Mesothelial cell of epicardium (in vitro differentiated cells): ENCODE measurements at places on chromosomes 11 and 22.

DNA sequence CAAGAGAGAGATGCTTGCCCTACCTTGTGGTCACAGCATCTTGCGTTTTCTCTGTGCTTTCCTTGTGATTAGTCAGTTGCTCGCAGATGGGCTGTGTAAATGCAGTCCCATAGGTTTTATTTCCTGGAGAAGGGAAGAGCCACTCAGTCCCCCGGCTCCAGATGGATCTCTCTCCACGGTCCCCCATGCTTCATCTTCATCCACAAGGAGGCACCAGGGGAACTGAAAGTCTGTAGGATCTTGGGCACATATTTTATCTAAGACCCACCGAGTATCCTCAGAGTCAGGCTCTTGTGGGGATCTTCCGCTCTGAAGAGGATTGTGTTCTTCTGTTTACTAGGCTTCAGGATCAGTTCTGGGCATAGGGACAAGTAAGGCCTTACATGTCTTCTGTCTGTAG, 66.8 kb upstream of the E2F8 start:
- no peaks in the 10 kb centered on the region for H3K36me3 ChIP-seq
- H3K4me3 ChIP-seq = no peak overlapping the region
- H3K4me1 ChIP-seq = peaks cover 4% of the 10 kb centered on the region
- H3K27ac ChIP-seq = no peak overlapping the region

DNA sequence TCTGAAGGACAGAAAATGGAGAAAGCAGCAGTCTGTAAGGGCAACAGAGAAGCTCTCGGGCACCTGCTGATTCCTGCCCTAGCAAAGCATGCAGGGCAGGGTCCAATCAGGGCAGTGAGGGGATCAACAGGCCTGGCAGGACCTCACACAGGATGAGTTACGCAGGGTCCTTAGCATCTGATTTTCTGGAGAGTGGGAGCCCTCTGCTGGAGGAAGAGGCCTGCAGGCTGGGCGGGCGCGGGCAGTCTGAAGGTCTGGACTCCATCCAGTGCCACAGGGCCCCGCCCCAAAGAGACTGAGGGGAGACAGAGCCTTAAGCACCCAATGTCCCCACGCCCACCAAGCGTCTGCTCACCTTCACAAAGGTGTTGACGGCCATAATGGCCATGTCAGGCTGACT, 28.9 kb downstream of the AP1B1 start:
- peaks cover 12% of the 10 kb centered on the region for H3K36me3 ChIP-seq
- no peak overlapping the region for H3K27ac ChIP-seq
- H3K4me1 ChIP-seq = no peaks in the 10 kb centered on the region

DNA sequence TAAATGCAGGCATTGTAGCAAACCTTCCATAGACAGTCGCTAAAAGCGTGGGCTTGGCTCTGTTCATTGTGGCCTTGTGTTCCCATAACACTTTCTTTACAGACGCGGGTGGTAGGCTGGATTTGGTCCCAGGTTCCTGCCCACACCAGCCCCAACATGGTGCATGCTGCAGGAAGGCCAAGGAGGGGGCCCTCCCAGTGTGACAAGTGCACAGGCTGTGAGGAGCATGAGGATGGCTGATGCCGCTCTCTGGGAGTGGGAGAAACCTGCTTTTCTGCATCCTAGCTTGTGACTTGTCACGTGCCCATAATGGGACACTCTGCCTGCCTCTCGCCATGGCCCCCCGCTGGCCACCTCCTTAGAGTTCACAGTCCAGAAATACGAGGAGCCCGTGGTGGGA, 161.8 kb upstream of the B3GAT1 start:
- H3K36me3 ChIP-seq = no peaks in the 10 kb centered on the region
- H3K4me3 ChIP-seq = no peak overlapping the region
- peaks cover 2% of the 10 kb centered on the region for H3K27me3 ChIP-seq

DNA sequence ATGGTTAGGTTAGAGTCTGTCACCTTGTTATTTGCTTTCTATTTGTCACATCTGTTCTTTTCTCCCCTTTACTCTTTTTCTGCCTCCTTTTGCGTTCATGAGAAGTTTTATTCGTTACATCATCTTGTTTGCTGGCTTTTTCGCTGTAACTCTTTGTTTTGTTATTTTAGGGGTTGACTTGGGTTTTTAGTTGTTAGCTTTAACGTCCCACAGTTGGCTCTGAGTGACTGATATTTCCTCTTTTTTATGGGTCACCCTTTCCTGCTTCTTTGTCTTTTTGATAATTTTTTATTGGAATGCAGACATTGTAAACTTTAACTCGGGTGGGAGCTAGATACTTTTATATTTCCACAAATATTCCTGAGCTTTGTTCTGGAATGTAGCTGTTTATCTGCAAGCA, 13.3 kb upstream of the TNNT3 start:
- H3K4me1 ChIP-seq = peaks cover 46% of the 10 kb centered on the region
- H3K27me3 ChIP-seq = no peaks in the 10 kb centered on the region
- H3K36me3 ChIP-seq = no peaks in the 10 kb centered on the region
- no peak overlapping the region for H3K4me3 ChIP-seq
- DNase-seq = no peak

GRCh38 chr22:36022162-36022561, 6.5 kb downstream of the RBFOX2 start:
- peaks cover 6% of the 10 kb centered on the region for H3K36me3 ChIP-seq
- H3K4me3 ChIP-seq = peak overlapping the region; percentile 10
- peak overlapping the region; percentile 88 for H3K27ac ChIP-seq
- no peaks in the 10 kb centered on the region for H3K27me3 ChIP-seq
- DNase-seq = no peak

DNA sequence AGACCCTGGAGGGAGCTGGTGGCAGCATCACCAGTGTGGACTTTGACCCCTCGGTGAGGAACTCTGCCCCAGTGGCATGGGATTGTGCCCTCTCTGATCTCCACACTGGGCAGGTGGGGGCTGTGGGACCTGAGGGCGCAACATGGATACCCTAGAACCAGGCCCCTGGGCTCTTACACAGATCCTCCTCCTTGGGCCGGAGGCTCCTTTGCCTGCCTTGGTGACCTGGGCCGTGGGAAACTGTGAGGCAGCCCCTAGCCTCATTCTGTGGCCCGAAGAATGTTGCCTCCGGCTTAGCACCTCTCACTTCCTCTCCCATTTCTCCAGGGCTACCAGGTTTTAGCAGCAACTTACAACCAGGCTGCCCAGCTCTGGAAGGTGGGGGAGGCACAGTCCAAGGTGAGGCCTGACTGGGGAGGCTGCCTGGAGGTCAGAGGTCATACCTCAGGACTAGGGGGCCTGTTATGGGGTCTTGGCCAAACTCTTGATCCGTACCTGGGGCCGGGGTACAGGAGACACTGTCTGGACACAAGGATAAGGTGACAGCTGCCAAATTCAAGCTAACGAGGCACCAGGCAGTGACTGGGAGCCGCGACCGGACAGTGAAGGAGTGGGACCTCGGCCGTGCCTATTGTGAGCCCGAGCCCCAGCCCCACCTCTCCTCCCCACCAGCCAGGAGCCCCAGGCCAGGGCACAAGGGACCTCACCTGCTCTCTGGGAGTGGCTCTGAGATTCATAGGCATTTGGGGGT, 12.2 kb downstream of the ATG16L2 start:
- no peaks in the 10 kb centered on the region for H3K27me3 ChIP-seq
- no peaks in the 10 kb centered on the region for H3K36me3 ChIP-seq
- no peak overlapping the region for H3K27ac ChIP-seq
- no peak for DNase-seq
- H3K4me3 ChIP-seq = no peak overlapping the region

DNA sequence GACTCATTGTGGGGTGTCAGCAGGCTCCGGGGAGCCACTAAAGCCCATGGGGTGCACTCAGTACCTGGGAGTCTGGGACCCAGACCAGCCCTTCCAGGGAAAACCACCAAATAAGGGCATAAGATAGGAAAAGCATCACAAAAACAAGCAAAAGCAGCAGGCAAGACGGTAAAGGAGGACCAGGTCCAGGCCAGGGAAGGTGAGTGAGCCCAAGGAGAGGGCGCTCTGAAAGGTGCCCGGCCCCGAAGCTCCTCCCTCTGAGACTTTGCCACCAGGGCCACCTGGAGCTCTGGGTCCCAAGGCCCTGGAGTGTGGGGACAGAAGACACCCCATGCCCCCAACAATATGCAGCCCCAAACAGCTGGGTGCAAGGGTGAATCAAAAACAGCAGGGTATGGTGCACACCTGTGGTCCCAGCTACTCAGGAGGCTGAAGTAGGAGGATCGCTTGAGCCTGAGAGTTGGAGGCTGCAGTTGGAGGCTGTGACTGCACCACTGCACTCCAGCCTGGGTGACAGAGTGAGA, 5.2 kb upstream of the IL17REL start:
- peaks cover 3% of the 10 kb centered on the region for H3K4me1 ChIP-seq
- H3K27me3 ChIP-seq = peaks cover 46% of the 10 kb centered on the region
- no peaks in the 10 kb centered on the region for H3K36me3 ChIP-seq

- peaks cover 2% of the 10 kb centered on the region for H3K27me3 ChIP-seq
- peaks cover 2% of the 10 kb centered on the region for H3K36me3 ChIP-seq
- peak overlapping the region; percentile 60 for H3K27ac ChIP-seq
- H3K4me1 ChIP-seq = peaks cover 8% of the 10 kb centered on the region
- no peak overlapping the region for H3K4me3 ChIP-seq
Observed at GRCh38 chr11:8610532-8611116, 16.6 kb upstream of the STK33 start.

- DNase-seq = peak; percentile 78
- H3K27me3 ChIP-seq = peaks cover 87% of the 10 kb centered on the region
- no peaks in the 10 kb centered on the region for H3K36me3 ChIP-seq
- no peak overlapping the region for H3K4me3 ChIP-seq
Observed at GRCh38 chr11:64713016-64713707, 9.8 kb downstream of the NRXN2 start.

DNA sequence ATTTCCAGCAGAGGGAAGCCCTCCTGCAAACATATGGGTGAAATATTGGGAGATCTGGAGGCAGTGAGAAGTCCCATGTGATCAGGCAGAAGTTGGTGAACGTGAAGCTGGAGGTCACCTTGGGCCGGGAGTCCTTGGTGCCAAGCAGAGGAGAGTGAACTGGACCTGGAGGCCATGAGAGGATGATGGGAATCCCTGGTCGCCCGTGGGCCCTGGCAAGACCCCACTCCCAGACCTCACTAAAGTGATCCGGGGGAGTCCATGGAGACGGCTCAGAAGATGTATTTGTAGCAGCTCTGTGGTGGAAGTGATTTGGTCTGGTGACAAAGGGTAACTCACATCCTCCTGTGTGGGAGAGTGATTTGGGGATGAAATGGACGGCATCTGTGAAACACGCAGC, 71.0 kb downstream of the ARHGAP8 start:
- H3K36me3 ChIP-seq = peaks cover 50% of the 10 kb centered on the region
- no peak for DNase-seq
- no peaks in the 10 kb centered on the region for H3K4me1 ChIP-seq

- H3K27ac ChIP-seq = peak overlapping the region; percentile 64
- peaks cover 56% of the 10 kb centered on the region for H3K4me1 ChIP-seq
- peak; percentile 12 for DNase-seq
- H3K4me3 ChIP-seq = no peak overlapping the region
- no peaks in the 10 kb centered on the region for H3K27me3 ChIP-seq
- H3K36me3 ChIP-seq = no peaks in the 10 kb centered on the region
Observed at GRCh38 chr11:2804701-2805387, 80.7 kb downstream of the CDKN1C start.

GRCh38 chr22:25903294-25903693, 161.3 kb downstream of the MYO18B start:
- H3K27ac ChIP-seq = no peak overlapping the region
- no peak for DNase-seq
- H3K4me3 ChIP-seq = no peak overlapping the region
- peaks cover 46% of the 10 kb centered on the region for H3K27me3 ChIP-seq
- no peaks in the 10 kb centered on the region for H3K36me3 ChIP-seq

- H3K36me3 ChIP-seq = no peaks in the 10 kb centered on the region
- no peak for DNase-seq
- H3K4me1 ChIP-seq = peaks cover 9% of the 10 kb centered on the region
- no peak overlapping the region for H3K4me3 ChIP-seq
- no peak overlapping the region for H3K27ac ChIP-seq
Observed at GRCh38 chr11:113477321-113477720, 2.1 kb upstream of the DRD2 start.

- peaks cover 8% of the 10 kb centered on the region for H3K27me3 ChIP-seq
- H3K36me3 ChIP-seq = no peaks in the 10 kb centered on the region
- H3K27ac ChIP-seq = no peak overlapping the region
- no peak for DNase-seq
- peaks cover 5% of the 10 kb centered on the region for H3K4me1 ChIP-seq
Observed at GRCh38 chr11:35305670-35306382, 113.5 kb downstream of the SLC1A2 start.

DNA sequence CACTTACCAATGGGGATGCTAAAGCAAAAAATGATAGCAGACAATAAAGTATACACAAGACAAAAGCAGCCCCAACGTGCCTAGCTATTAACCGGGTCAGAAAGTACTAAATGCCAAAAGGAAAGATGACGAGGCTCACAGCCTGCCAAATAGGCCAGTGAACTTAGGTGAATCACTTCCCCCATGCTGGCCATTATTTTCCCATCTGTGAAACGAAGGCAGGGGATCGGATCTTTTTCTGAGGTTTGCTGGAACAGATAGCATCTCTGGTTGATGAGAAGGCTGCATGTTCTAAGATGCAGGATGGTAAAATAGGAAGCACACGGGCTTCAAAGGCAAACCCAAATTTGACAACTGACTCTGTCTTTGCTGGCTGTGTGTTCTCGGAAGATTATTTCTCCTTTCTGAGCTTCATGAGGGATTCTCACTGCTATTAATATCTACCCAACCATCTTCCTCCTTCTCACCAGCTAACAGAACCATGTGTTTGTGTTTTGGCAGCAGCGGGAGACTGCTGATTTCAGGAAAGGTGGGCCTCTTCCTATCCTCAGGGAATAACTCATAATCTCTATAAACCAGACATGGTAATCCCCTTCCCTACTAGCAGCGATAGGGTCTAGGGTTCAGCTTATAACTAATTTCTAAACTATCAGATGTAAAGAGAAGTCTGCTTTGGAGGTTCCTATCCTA, 390.7 kb downstream of the LARGE1 start:
- H3K4me3 ChIP-seq = no peak overlapping the region
- no peaks in the 10 kb centered on the region for H3K27me3 ChIP-seq
- no peak for DNase-seq

DNA sequence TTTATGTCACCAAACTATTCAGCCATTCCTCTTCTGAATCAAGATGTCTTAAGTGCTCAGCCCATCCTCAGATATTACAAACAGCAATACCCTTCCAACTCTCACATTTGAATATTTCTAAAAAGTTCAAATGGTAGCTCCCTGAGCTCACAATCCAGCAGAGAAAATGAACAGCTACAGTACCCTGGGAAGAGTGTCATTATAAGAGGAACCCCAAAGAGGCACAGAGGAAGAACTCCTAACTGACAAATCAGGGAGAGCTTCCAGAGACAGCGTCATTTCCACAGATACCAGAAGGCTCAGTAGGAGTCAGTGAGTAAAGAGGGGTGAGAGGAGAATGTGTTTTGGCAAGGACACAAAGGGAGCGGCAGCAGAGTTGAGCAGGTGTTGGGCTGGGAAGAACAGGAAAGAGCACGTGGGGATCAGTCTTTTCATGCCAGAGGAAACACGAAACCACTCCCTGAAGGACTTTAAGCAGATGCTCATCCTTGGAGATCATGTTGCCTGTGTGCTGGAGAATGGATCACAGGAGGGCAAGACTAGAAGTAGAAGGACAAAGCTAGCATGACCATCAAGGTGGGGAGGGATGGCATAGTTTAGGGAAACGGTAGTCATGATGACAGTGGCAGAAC, 4.3 kb downstream of the CLTCL1 start:
- no peak overlapping the region for H3K27ac ChIP-seq
- DNase-seq = no peak
- H3K36me3 ChIP-seq = no peaks in the 10 kb centered on the region

- H3K36me3 ChIP-seq = peaks cover 17% of the 10 kb centered on the region
- H3K4me3 ChIP-seq = no peak overlapping the region
- H3K27ac ChIP-seq = peak overlapping the region; percentile 67
- DNase-seq = no peak
Observed at GRCh38 chr11:120078397-120078796, 59.5 kb downstream of the TRIM29 start.
